ENCODE measurements at places on chromosomes 12 and 14.

GRCh38 chr12:91424506-91424905 is 241.9 kb upstream of the DCN start:
- no peak for DNase-seq

GRCh38 chr14:98022541-98023520 is 1225.6 kb downstream of the VRK1 start:
- no peak for DNase-seq

GRCh38 chr14:90603336-90603735 is 206.5 kb downstream of the CALM1 start:
- no peak for DNase-seq

- no peak for DNase-seq
Measured at GRCh38 chr12:47900131-47901062, 4.4 kb downstream of the VDR start.

DNA sequence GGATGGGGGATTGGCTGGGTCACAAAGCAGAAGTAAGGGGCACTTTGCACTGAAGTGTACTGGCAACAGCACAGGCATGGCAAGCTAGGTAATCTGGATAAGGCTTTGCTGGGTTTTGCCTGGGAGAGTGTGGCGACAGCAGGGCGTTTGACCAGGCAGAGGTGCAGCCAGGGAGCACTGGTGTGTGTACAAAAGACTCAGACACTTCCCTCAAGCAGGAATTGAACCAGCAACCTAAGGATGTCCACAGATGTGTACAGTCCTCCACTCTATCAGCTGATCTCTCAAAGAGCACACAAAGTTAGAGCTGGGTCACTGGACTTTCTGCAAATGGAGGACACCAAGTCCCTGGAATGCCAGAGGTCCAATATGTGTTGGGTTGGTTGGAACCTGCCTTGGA is 15.4 kb upstream of the RNASE4 start:
- DNase-seq, result no peak

DNA sequence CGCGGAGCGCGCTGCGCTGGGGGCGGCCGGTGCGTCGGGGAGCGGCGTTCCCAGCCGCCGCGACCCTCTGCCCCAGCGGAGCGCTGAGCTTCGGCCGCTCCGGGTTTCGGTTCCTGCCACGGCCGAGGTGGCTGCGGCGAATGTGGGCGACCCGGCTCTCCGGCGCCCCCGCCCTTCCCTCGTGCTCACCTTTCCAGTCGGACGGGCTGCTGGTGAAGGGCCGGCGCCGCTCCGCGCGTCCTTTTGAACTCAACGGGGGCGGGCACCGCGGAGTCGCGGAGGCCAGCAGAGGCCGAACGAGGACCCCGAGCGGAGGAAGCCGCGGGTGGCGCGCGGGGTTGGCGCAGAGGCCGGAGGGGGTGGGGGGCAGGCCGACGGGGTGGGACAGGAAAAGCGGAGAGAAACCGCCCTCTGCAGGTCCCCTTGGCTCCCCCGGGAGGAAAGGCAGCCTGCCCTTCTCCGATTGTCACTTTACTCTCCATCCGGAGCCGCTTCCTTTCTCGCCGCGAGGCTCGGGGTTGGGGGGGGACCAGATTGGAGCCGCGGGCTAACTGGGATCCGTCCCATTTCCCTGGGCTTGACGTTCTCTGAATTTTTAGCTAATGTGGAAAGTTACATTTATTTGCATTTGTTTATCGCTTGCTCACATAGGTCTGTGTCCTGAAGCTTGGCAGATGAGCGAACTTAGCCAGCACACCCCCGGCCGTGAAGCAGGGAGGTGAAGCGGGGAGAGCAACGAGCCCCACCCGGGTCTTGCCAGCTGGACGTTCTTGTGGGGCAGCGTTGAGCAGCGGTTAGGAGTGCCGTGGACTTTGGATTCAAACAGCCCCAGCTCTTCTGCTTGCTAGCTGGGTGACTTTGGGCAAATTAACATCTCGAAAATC is at the start of gene SMAGP:
Gene SMAGP (minus strand): TSS at position 349 of the 884 bp plus-strand sequence. CDS start 1,137 bp downstream, outside the sequence.
- peak; percentile 27 for DNase-seq

Data from effector memory CD8-positive, alpha-beta T cell (primary cell).